IMR-90 (cell line): ENCODE measurements at places on chromosomes 16 and 17. TPM values are rescaled to one million over a fixed set of nuclear protein-coding genes. Genes with fewer than 3 reads are reported as not detected.

GRCh38 chr17:79761894-79762589 is 15.9 kb upstream of the CBX2 start:
- no peak for DNase-seq

DNA sequence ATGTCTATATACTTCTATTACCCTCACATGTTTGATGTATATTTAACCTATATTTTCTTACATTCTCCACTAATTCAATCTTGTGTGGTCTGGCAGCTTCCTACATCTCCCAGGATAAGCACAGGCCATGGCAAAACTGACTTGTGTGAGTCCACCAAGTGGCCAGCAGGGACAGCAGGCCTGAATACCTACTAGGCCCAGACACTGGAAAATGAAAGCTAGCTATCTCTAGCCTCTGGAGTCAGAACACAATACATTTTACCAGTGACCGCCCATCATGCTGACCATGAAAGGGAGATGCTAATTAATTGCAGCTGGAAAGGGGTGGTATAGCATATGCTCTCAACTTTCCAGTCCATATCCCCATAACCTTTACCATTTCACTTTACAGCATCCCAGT is 132.3 kb downstream of the PCTP start:
- no peak for DNase-seq

DNA sequence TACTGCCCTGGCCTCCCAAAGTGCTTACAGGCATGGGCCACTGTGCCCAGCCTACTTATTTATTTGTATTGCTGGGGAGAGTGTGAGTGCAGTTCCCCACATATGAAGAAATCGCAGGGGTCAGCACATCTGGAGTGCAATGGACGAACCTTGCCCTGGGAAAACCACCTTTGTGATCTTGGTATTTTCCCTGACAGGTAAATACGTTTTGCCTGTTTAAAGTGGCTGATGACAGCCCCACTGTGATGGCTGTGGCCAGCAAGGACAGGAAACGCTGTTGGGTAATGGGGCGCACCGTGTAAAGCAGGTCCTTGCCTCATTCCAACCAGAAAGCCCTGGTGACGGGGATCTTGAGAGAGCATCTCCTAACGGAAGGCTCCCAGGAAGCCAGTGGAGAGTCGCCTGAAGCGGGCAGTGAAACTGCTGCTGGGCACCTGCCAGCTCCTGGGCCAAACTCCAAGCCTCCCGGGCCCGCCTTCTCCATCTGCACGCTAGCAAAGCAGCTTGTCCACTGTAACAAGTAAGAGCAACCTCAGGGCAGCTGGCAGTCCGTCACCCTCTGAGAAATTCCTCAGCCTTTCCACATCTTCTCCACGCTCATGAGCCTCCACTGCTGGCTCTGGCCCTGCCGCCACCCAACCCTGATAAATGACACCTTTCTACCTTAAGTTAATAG is 17.5 kb downstream of the EMC8 start:
- peak; percentile 66 for DNase-seq

DNA sequence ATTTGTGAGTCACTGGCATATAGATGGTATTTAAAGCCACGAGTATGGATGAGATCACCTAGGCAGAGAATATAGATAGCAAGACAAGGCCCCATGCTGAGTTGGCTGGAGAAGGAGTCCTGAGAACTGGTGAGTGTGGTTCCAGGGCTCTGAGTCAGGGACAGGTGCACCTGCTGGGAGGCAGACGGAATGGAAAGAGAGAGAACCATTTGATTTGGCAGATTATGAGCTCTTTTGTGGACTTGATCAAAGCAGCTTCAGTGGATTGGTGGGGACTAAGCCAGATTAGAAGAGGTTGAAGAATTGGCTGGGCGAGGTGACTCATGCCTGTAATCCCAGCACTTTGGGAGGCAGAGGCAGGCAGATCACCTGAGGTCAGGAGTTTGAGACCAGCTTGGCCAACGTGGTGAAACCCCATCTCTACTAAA is 4.3 kb upstream of the C16orf92 start:
- peak; percentile 40 for DNase-seq

DNA sequence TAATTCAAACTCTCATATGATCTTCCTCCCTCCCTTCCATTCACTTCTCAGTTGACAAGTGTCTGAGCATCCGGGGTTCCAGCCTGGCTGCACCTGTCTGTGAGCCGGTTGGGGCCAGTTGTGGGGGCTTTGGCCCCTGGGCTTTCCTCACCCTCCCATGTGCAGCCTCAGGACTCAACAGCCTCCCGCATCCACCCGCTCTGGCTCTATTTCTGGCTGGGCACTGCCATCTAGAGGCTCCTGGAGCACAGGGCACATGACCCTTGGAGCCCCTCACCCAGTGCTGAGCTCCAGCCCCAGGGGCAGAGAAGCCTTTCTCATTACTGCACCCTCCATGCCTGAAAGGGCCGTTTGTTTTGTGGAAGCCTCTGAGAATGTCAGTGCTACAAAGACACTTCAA is 43.3 kb downstream of the HAPSTR1 start:
- peak; percentile 55 for DNase-seq

GRCh38 chr17:49631496-49631895 is 46.4 kb downstream of the SPOP start:
- DNase-seq: no peak

DNA sequence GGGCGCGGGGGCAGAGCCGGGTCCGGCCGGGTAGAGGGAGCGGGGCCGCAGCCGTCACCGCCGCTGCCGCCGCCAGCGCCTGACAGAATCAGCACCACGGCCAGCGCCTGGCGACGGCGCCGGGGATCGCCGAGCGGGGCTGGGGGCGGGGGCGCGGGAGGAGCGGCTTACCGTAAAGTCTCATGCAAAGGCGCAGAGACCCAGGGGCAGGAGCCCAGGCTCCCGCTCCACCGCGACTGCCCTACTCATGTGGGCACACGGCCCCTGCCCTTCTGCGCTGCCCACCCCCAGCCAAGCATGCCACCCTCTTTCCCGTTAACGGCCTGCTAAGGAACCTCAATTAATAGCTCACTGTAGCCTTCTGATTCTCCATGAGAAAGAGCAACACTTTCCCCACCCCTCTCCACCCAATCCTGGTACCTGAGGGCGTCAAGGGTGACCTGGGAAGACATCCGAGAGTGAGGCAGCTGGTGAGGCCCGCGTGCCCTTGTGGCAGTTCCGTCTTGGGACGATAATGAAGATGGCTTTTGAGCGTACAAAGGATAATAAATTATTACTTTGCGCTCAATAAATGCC is at the start of gene SEZ6:
Gene SEZ6 (minus strand): TSS at position 98 of the 576 bp plus-strand sequence. CDS start 164 bp downstream, outside the sequence.
- DNase-seq: peak; percentile 48

DNA sequence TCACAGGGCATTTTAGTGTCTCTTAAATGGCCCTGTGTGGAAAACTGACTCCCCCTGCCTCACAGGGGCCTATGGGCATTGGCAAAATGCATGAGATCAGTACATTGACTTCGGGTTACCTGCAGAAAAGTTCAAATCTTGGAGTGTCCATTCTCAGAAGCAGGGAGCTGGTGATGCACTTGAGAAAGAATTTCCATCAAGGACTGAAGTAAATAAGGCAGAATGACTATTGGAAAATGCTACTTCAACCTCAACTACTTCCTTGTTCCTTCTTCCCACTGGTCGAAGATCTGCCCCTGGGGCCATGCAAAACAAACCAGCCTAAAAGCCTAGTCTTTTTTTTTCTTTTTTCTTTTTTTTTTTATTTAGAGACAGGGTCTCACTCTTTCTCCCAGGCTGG is 13.8 kb upstream of the GSDMA start:
- no peak for DNase-seq

- no peak for DNase-seq
Measured at GRCh38 chr16:31572821-31573220, 45.1 kb downstream of the AHSP start.

- peak; percentile 2 for DNase-seq
Measured at GRCh38 chr16:74107795-74108610, 188.6 kb upstream of the PSMD7 start.

GRCh38 chr16:31052114-31052513 is 18.8 kb downstream of the STX4 start:
- peak; percentile 97 for DNase-seq

CDK5R1 gene
- total RNA-seq: 0.36 and 0.56 TPM in 2 replicates

MEOX1 gene
- total RNA-seq: 0.72 and 0.83 TPM in 2 replicates

SLFN14 gene
- not detected in 2 replicates for total RNA-seq

GJC1 gene
- 53.3 and 69.7 TPM in 2 replicates for total RNA-seq

TBC1D3D gene
- total RNA-seq: not detected in 2 replicates

TBC1D3C gene
- not detected in 2 replicates for total RNA-seq

ARHGDIG gene
- 0.36 TPM in 1 of 2 replicates, not detected in the other for total RNA-seq

SPPL2C gene
- total RNA-seq: not detected in 2 replicates

TEKT3 gene
- total RNA-seq: not detected in 2 replicates

VAT1L gene
- 18.1 and 18.5 TPM in 2 replicates for total RNA-seq

FLYWCH2 gene
- total RNA-seq: 42.3 and 48.9 TPM in 2 replicates

CCL5 gene
- total RNA-seq: not detected in 2 replicates

KRT33A gene
- not detected in 2 replicates for total RNA-seq
